ENCODE measurements at places on chromosomes 5 and 9.

GRCh38 chr5:178730940-178731265 is 444 bp upstream of the ZNF354A start:
- no peak for DNase-seq

- DNase-seq: no peak
Observed at GRCh38 chr9:3848445-3849114, 322.8 kb upstream of the RFX3 start.

- no peak for DNase-seq
Observed at GRCh38 chr5:128014578-128014977, 69.0 kb upstream of the SLC12A2 start.

DNA sequence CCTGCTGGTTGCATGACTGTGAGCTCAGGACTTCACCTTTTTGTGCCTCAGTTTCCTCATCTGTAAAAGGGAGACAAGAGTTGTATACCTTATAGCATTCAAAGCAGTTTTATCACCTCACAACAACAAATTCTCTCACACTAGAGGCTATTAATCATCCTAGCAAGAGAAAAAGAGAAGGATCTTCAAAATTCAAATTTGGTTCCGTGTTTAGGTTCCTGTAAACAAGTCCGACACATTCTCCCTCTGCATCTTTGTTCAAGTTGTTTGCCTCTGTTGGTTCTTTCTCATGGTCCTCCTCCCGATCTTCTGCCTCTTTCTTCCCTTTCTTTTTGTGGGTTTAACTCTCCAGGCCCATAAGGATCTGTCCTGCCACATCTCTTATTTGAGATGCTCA is 218.0 kb downstream of the PIK3R1 start:
- DNase-seq: no peak

DNA sequence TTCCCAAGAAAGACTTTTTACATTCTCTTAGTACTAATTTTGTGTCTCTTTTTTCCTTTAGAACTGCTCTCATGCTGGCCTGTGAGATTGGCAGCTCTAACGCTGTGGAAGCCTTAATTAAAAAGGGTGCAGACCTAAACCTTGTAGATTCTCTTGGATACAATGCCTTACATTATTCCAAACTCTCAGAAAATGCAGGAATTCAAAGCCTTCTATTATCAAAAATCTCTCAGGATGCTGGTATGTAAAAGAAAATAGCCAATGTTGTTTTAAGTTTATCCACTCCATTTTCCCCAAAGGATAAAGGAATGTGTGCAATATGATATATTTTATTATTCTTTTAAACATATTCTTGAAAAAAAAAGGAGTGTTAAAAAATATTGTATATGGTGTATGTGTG is 27.3 kb upstream of the TTC23L start:
- DNase-seq: no peak

DNA sequence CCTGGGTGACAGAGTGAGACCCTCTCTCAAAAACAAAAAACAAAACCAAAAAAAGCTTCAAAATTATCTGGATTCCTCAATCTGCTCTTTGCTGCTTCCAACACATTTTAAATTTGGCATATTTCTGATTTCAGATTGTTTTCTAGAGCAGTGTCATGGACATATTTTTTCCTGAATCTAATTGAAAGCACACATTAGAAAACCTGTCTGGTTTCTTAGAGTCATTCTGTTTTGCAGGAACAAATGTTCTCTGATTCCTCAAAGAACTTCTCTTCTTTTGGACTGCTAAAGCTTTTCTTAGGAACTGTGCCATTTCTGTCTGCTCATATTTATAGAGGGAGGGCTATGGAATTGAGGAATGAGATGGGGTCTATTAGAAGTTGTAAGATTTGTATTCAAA is 81.6 kb downstream of the RAI14 start:
- no peak for DNase-seq

DNA sequence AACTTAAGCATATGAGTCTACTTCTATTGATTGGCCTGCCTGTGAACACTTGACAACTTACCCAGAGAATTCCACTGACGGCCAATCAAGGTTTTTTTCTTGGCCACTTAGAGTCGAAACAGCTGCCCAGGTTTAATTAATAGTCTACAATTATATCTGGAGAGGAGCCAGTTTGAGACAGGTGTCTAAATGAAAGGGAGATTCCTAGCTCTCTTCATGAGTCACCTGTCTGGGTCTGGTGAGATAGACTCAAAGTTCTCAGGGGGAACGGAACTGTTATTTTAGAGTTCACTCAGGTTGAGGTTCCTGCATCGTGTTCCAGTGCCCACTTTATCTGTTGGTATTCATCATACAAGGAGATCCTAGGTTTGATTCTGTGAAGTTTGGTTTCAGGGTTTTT is 111.0 kb downstream of the CD180 start:
- DNase-seq: no peak

GRCh38 chr5:8953016-8953415 is 592.9 kb downstream of the SEMA5A start:
- no peak for DNase-seq

- DNase-seq: no peak
Observed at GRCh38 chr9:126395439-126396212, 69.0 kb downstream of the MVB12B start.

GRCh38 chr5:83472508-83473345 is 1.2 kb downstream of the VCAN start:
- no peak for DNase-seq

DNA sequence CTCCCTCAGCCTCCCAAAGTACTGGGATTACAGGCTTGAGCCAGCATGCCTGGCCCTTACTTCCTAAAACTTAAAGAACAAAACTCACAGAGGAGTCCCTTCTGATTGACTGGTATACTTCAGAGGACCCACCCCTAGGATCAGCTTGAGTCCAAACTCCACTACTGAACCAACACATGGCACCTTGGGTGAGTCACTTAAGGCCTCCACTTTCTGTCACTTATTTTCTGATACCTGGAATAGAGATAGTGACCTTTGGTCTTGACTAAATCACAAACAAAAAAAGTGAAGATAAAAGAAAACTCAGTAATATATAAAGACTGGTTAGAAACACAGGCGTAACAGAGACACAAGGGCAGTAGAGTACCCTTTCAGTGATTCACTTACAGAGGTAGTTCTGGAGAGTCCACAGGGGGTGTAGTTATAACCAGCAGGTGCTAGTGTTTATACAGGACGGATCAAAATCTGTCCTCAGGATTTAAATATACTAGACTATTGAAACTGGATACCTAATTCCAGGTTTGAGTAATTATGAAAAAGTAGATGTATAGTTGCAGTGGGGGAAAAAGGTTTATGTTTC is 274.3 kb upstream of the ANKRD55 start:
- no peak for DNase-seq

- DNase-seq: no peak
Observed at GRCh38 chr9:131954299-131954698, 125.4 kb downstream of the MED27 start.

- DNase-seq: no peak
Observed at GRCh38 chr9:20001058-20001457, 212.2 kb upstream of the SLC24A2 start.

DNA sequence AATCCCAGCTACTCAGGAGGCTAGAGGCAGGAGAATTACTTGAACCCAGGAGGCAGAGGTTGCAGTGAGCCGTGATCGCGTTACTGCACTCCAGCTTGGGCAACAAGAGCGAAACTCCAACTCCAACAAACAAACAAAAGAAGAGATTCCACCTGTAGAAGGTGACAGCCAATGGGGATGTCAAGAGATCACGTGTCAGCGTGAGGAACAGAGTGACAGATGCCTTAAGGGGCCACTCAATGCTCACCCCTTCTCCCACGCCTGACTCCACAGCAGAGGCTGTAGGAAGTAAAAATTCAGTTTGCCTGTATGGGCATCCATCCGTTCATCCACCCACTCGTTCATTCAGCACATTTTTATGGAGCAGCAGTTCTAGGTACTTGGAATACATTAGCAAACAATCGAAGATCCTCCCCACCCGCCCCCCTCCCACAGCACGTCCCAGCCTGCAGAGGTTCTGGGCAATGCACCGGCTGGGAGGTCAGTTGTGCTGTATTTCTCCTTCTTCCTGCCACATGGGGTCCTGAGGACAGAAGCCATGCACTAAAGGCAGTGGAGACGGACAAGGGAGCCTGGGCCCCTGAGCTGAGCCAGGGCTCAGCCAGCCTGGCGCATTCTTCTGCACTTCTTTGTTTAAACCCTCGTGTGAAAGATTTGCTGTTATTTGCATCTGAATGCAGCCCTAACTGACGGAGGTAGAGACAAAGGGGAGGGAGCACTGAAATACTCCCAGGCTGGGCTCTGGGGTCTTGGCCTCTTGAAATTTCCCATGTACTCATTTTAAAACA is 11.3 kb upstream of the RNF130 start:
- DNase-seq: no peak

DNA sequence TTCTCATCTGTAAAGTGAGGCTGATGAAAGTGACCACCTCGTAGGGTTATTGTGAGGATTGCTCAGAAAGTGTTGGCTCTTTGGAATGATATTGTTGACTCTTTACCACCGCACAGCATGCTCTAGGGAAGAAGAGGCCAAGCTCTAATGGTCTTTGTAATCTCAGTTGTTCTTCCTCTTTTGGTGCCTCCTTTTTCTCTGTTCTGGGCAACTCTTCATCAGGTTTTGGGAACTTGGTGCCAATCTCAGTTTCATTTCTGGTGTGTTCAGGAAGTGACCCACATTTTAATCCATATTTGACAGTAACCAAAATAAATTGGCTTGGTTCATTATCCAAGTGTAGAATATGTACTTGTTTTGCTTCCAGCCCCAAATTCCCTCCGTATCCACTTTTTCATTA is 25.1 kb downstream of the ARHGAP26 start:
- no peak for DNase-seq

- no peak for DNase-seq
Observed at GRCh38 chr5:158917731-158918130, 182.0 kb downstream of the EBF1 start.

GRCh38 chr5:56612759-56613158 is 202.6 kb upstream of the MAP3K1 start:
- DNase-seq: no peak

- DNase-seq: no peak
Observed at GRCh38 chr5:164868761-164869160, 1363.3 kb downstream of the MAT2B start.

DNA sequence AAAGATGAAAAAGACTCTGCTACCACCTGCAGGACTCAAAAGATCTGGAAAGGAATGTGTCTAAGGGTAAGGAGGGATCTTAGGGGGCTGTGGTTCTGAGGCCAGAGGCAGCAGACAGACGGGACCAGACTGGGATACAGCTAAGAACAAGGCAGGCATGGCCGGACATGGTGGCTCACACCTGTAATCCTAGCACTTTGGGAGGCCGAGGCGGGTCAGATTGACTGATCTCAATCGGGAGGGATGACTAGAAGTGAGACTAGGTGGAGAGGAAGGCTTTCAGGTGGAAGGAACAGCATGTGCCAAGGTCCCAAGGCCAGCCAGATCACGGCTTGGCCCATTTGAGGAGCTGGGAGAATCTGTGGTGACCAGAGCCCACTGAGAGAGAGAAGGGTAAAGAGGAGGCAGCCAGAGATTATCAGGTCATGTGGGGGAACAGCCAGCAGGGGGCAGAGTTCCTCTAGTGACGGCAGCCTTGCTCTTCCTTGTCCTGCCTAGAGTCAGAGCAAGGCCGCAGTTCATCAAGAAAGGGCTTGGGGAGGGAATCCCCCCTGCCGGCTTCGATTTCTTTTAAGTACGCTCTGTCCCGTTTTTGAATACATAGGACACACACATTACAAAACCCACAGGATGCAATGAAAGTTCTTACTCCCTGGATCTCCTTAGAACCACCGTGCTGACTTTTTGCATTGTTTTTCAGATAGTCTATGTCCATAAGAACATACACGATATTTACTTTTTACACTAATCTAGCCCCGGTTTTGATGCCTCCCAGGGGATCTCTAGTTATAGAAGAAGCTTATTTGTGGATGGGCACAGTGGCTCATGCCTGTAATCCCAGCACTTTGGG is 2.6 kb upstream of the OLFML2A start:
- peak; percentile 70 for DNase-seq

Measured in activated CD8-positive, alpha-beta memory T cell treated with anti-CD3 and anti-CD28 coated beads for 4 hours (primary cell).